ENCODE measurements at places on chromosomes 12 and 14. TPM values are rescaled to one million over a fixed set of nuclear protein-coding genes. Genes with fewer than 3 reads are reported as not detected.

The MANSC4 gene
- not detected for total RNA-seq

The CLEC4C gene
- not detected for total RNA-seq

The C14orf180 gene
- total RNA-seq, result not detected

The NKX2-1 gene
- total RNA-seq, result not detected

The CDK2 gene
- 47.5 TPM for total RNA-seq

DNA sequence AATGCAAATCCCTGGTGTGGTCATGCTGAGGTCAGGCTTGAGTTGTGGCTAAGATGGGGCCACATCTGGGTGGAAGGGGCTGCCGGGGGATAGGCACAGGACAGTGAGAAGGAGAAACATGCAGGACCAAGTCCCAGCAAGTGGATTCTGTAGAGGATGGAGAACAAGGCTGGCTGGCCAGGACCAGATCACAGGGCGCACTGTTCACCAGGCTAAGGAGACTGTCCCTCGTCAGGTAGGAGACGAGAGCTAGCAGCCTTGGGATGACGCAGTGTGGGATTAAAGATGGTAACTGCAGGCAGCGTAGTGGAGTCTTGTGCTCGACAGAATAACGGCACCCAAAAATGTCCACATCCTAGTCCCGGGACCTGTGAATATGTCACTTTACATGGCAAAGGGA, 336.1 kb downstream of the BCL11B start:
- DNase-seq, result no peak

The GPR135 gene
- 0.62 TPM for total RNA-seq
